ENCODE measurements at places on chromosomes 11 and 22.
A peak's percentile ranks its signal among the peaks of the same experiment; 100 is the strongest.

GRCh38 chr11:133978794-133979193, 22.0 kb upstream of the IGSF9B start:
- DNase-seq: no peak
- no peaks in the 10 kb centered on the region for H3K36me3 ChIP-seq
- H3K27ac ChIP-seq: no peak overlapping the region
- no peak overlapping the region for H3K4me3 ChIP-seq
- peaks cover 16% of the 10 kb centered on the region for H3K27me3 ChIP-seq

GRCh38 chr22:46638601-46639431, 18.6 kb downstream of the GRAMD4 start:
- no peak overlapping the region for H3K27ac ChIP-seq
- no peak for DNase-seq
- no peak overlapping the region for H3K4me3 ChIP-seq
- H3K36me3 ChIP-seq: peaks cover 2% of the 10 kb centered on the region

- no peak overlapping the region for H3K27ac ChIP-seq
- H3K4me1 ChIP-seq: no peaks in the 10 kb centered on the region
- no peaks in the 10 kb centered on the region for H3K27me3 ChIP-seq
- no peak overlapping the region for H3K4me3 ChIP-seq
Observed at GRCh38 chr22:29690476-29690875, 29.3 kb upstream of the CABP7 start.

GRCh38 chr11:35750981-35751663, 88.5 kb downstream of the TRIM44 start:
- H3K36me3 ChIP-seq: peaks cover 4% of the 10 kb centered on the region
- H3K27ac ChIP-seq: no peak overlapping the region
- H3K4me3 ChIP-seq: no peak overlapping the region
- no peaks in the 10 kb centered on the region for H3K27me3 ChIP-seq
- H3K4me1 ChIP-seq: no peaks in the 10 kb centered on the region

DNA sequence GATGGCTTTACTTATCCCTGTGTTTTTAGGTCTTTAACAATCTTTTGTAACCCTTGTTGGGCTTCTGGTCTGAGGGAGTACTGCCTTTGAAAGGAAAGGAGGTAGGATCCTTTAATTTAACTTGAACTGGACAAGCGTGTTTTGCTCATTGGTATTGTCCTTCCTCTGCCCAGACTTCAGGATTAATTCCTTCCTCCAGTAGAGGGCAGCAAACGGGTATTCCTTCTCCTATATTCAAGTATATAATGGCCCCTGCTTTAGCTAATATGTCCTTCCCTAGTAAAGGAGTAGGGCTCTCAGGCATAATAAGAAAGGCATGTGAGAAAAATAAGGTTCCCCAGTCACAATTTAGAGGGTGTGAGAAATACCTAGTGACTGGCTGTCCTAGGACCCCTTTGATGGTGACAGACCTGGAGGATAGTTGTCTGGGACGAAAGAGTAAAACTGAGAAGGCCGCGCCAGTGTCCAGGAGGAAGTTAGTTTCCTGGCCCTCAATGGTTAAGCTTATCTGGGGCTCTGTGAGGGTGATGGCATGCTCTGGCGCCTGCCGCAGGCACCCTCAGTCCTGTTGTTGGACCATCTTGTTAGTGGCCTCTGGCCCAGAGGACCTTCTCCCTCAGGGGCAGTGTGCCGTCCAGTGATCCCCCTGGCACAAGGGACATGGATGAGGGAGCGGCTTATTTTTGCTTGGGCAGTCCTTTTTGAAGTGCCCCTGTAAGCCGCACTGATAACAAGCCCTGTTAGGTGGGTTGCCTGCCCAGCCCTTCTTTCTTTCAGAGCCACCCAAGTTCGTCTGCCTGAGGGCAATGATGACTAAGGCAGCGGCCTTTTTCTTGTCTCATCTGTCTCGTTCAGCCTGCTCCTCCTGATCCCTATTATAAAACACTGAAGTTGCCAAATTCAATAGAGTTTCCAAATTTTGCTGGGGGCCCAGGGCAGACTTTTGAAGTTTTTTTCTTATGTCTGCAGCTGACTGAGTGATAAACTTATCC, 51.8 kb downstream of the C11orf71 start:
- H3K27me3 ChIP-seq: no peaks in the 10 kb centered on the region
- H3K27ac ChIP-seq: no peak overlapping the region
- H3K4me3 ChIP-seq: no peak overlapping the region
- H3K36me3 ChIP-seq: no peaks in the 10 kb centered on the region
- H3K4me1 ChIP-seq: peaks cover 9% of the 10 kb centered on the region
- DNase-seq: peak; percentile 57

DNA sequence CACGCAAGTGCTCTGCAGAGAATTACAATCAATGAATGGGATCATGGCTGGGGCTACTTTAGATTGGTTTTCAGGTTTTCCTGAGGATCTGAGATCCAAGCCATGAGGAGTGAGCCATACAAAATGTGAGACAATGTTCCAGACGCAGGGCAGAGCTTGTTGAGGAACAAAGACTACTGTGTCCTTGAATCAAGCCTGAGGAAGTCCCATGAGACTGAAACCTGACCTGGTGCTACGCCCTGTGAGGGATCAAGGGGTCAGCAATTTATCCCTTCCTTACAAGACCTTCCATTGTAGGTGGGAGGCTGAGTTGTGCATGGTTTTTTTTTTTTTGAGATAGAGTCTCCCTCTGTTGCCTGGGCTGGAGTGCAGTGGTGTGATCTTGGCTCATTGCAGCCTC, 2.1 kb downstream of the INCENP start:
- peaks cover 36% of the 10 kb centered on the region for H3K36me3 ChIP-seq
- H3K4me1 ChIP-seq: peaks cover 42% of the 10 kb centered on the region
- H3K27me3 ChIP-seq: no peaks in the 10 kb centered on the region
- no peak overlapping the region for H3K27ac ChIP-seq

DNA sequence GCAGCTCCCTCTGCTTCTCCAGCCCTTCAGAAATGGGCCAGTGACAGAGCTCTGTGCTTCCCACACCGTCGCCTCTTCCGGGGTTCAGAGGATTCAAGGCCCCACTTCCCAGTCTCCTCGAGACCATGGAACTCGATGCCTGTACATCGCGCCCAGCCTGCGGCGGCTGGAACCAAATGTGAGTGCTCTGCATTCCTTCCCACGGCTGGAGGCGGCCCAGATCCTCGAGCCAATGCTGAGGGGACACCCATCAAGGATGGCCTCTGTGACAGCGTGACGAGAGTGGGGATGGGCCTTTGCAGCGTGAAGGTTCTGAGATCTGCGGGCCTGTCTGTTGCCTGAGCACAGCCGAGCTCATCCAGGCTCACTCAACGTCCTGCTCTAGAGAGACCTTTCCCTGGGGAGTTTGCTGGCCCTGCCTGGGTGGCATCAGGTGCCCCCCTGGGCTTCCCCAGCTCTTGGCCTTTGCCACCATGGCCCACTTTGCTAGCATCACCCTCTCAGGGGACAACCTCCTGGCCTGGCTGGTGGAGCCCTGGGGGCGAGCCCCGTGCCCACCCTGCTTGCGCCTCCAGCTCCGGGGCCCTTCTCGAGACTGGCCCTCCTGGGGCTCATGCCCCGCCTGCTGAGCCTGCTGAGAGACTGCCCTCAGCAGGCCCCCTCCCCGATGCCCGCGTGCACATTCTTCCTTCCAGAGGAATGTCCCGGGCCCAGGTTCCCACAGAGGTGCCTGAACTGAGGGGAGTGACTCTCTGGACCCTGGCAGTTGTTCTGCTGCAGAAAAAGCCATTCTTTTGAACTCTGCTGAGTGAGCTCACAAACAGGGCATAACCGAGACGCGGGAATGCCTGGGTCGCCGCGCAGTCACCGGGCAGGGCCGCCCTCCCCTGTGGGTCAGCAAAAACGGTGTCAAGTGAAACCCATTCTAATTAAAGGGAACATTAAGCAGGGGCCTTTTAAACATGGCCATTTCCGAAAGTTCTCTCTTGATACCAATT, 7.3 kb upstream of the MYEOV start:
- DNase-seq: no peak
- H3K27me3 ChIP-seq: no peaks in the 10 kb centered on the region
- H3K4me1 ChIP-seq: no peaks in the 10 kb centered on the region
- no peak overlapping the region for H3K27ac ChIP-seq

GRCh38 chr11:75518771-75519653, 6.7 kb downstream of the GDPD5 start:
- no peak for DNase-seq
- H3K4me3 ChIP-seq: no peak overlapping the region
- H3K27me3 ChIP-seq: peaks cover under 1% of the 10 kb centered on the region
- peak overlapping the region; percentile 34 for H3K27ac ChIP-seq
- H3K4me1 ChIP-seq: peaks cover 42% of the 10 kb centered on the region
- peaks cover 8% of the 10 kb centered on the region for H3K36me3 ChIP-seq

- peaks cover 55% of the 10 kb centered on the region for H3K36me3 ChIP-seq
- no peak for DNase-seq
Observed at GRCh38 chr22:49608228-49608627, 219.4 kb downstream of the BRD1 start.

GRCh38 chr11:80856066-80856465, 1415.2 kb upstream of the TENM4 start:
- no peaks in the 10 kb centered on the region for H3K27me3 ChIP-seq
- H3K36me3 ChIP-seq: no peaks in the 10 kb centered on the region
- DNase-seq: no peak
- no peaks in the 10 kb centered on the region for H3K4me1 ChIP-seq

DNA sequence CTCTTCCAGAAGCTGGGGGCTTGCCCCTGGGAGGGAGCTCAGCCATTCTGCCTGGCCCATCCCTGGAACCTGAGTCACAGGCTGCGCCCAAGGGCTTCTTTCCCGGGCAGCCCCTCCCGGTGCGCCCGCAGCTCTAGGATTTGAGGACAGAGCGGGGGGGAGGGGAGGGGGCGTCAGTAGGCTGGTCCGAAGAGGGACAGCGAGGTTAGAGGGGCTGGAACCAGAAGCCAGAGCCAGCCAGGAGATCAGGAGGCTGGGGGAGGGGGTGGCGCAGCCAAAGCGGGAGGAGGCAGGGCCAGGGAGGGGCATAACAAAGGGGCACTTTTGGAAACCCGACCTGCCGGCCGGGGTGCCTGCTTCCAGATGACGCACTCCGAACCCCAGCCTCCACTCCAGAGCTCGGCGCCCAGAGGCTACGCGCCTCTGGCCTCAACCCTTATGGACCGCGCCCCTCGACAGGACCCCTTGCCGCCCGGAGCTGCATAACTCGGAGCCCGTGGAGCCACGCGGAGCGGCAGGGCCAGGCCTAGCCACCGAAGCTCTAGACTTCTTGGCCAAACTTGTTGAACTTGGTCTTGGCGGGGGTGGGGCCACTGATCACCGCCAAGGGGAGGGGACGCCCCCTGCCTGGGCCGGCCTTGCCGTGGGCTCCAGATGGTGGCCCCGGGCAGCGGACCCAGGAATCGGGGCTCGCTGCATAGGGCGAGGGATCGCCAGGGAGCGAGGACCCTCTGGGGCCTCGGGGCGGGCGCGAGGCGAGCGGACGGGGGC, 744 bp downstream of the PACSIN3 start:
- H3K27ac ChIP-seq: no peak overlapping the region
- DNase-seq: no peak
- H3K27me3 ChIP-seq: peaks cover 36% of the 10 kb centered on the region
- H3K36me3 ChIP-seq: peaks cover 2% of the 10 kb centered on the region

- no peak for DNase-seq
- H3K36me3 ChIP-seq: peaks cover 30% of the 10 kb centered on the region
- no peak overlapping the region for H3K4me3 ChIP-seq
- no peak overlapping the region for H3K27ac ChIP-seq
- no peaks in the 10 kb centered on the region for H3K4me1 ChIP-seq
Observed at GRCh38 chr11:18490736-18491485, 35.3 kb downstream of the LDHAL6A start.

GRCh38 chr11:43579919-43580276, 100.6 kb upstream of the HSD17B12 start:
- peaks cover 90% of the 10 kb centered on the region for H3K27me3 ChIP-seq
- peak overlapping the region; percentile 51 for H3K4me3 ChIP-seq
- no peak overlapping the region for H3K27ac ChIP-seq
- peaks cover 27% of the 10 kb centered on the region for H3K4me1 ChIP-seq
- no peaks in the 10 kb centered on the region for H3K36me3 ChIP-seq

GRCh38 chr22:38826386-38826785, 17.4 kb downstream of the NPTXR start:
- H3K36me3 ChIP-seq: no peaks in the 10 kb centered on the region
- no peak overlapping the region for H3K4me3 ChIP-seq
- H3K4me1 ChIP-seq: no peaks in the 10 kb centered on the region
- no peak overlapping the region for H3K27ac ChIP-seq
- H3K27me3 ChIP-seq: no peaks in the 10 kb centered on the region
- no peak for DNase-seq

- H3K27ac ChIP-seq: no peak overlapping the region
- H3K4me1 ChIP-seq: no peaks in the 10 kb centered on the region
- no peaks in the 10 kb centered on the region for H3K27me3 ChIP-seq
- no peak for DNase-seq
Observed at GRCh38 chr11:77351281-77351886, 49.9 kb upstream of the GDPD4 start.

- DNase-seq: no peak
- no peak overlapping the region for H3K4me3 ChIP-seq
- peak overlapping the region; percentile 46 for H3K27ac ChIP-seq
- peaks cover 64% of the 10 kb centered on the region for H3K4me1 ChIP-seq
- peaks cover 35% of the 10 kb centered on the region for H3K36me3 ChIP-seq
- H3K27me3 ChIP-seq: no peaks in the 10 kb centered on the region
Observed at GRCh38 chr22:40397396-40397795, 27.0 kb downstream of the SGSM3 start.

GRCh38 chr11:93476796-93477195, 66.4 kb downstream of the SMCO4 start:
- H3K27ac ChIP-seq: no peak overlapping the region
- no peaks in the 10 kb centered on the region for H3K27me3 ChIP-seq
- no peaks in the 10 kb centered on the region for H3K36me3 ChIP-seq
- H3K4me3 ChIP-seq: no peak overlapping the region

DNA sequence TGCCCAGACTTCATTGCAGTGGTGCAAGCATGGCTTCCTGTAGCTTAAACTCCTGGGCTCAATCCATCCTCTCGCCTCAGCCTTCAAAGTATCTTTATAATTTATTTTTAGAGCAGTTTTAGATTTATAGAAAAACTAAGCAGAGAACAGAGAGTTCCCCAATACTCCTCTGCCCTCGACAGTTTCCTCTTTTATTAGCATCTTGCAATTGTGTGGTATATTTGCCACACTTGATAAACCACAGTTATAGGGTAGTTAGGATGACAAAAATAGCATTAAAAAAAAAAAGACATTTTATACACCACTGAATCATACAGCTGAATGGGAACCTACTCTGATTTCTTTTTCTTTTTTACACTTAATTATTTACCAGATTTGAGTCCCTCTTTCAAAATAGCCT, 31.2 kb downstream of the MS4A2 start:
- no peak for DNase-seq
- no peaks in the 10 kb centered on the region for H3K36me3 ChIP-seq
- H3K27ac ChIP-seq: no peak overlapping the region
- H3K27me3 ChIP-seq: peaks cover 2% of the 10 kb centered on the region

DNA sequence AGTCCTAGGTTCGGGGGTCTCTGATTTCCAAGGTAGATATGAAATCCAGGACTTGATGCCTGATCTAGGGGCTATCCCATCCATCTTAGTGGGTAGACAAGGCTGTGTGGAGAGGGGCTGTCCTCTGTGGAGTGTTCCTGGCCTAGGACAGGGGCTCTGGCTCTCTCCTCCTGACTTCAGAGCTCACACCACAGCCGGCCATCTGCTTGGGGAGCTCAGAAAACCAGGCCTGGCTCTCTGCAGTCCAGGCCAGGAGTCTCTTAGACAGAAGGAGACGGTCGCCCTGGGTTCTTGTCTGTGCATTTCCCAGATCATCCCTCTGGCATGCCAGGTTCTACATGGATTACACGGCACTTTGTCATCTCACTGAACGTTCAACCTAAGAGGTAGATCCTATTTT, 17.9 kb downstream of the TUB start:
- no peaks in the 10 kb centered on the region for H3K36me3 ChIP-seq
- no peaks in the 10 kb centered on the region for H3K4me1 ChIP-seq
- no peak overlapping the region for H3K4me3 ChIP-seq
- no peak for DNase-seq
- H3K27ac ChIP-seq: no peak overlapping the region

Measured in activated CD4-positive, alpha-beta T cell treated with anti-CD3 and anti-CD28 coated beads, Interleukin-2, amount 10 ng/mL, durations not matched to agents 7 days and 5 days (primary cell).